Esophagus squamous epithelium (tissue), 5 donors: ENCODE measurements at places on chromosomes 3 and 15. TPM values are rescaled to one million over a fixed set of nuclear protein-coding genes. Genes with fewer than 3 reads are reported as not detected.

Gene TMEM212
- not detected for total RNA-seq

DNA sequence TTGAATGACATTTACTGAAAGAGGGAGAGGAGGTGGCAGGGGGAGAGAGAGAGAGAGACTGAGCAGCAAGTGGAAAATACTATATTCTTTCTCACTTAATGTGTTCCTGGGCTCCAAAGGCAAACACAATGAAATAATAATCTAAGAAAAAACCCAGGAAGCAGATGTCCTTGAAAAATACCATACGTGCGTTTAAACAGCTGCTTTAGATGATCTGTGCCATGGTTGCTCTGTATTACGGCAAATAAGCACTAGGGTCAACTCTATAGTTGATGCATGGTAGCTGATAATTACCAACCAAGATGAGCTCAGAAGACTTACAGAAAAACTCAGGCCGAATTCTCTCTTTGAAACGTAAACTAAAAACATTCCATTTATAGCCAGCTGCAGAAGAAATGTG lies 410.3 kb upstream of the TBL1XR1 start:
- no peak overlapping the region for H3K4me3 ChIP-seq
- H3K27ac ChIP-seq = no peak overlapping the region
- no peaks in the 10 kb centered on the region for H3K27me3 ChIP-seq
- DNase-seq = no peak

GRCh38 chr15:29765898-29766527 lies 56.3 kb downstream of the TJP1 start:
- H3K27me3 ChIP-seq = no peaks in the 10 kb centered on the region
- peaks cover 11% of the 10 kb centered on the region for H3K4me1 ChIP-seq
- DNase-seq = no peak
- H3K27ac ChIP-seq = no peak overlapping the region
- no peaks in the 10 kb centered on the region for H3K36me3 ChIP-seq
- no peak overlapping the region for H3K4me3 ChIP-seq

- peaks cover 4% of the 10 kb centered on the region for H3K4me1 ChIP-seq
- peak overlapping the region; percentile 40 for H3K27ac ChIP-seq
- no peak overlapping the region for H3K4me3 ChIP-seq
- no peak for DNase-seq
Observed at GRCh38 chr15:41337047-41337446, 4.4 kb downstream of the NUSAP1 start.

DNA sequence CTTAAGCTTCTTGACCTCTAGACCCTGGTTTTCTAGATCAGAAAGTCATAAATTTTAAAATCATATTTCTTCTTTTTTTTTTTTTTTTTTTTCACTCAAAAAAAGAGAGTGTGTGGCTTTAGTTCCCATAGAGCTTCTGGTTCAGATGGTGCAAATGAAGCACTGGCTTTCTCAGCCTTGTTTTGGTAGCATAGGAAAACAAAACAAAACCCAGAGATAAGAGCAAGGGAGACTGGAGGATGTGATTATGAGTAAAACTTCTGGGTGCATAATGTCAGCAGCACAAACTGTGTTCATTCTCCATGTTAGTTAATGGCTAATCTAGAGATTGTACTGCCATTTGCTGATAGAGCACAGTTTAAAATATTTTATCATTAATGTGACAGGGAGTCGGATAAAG lies 55.4 kb downstream of the RARB start:
- H3K4me3 ChIP-seq = no peak overlapping the region
- H3K27ac ChIP-seq = no peak overlapping the region
- no peak for DNase-seq
- H3K4me1 ChIP-seq = no peaks in the 10 kb centered on the region
- no peaks in the 10 kb centered on the region for H3K27me3 ChIP-seq

DNA sequence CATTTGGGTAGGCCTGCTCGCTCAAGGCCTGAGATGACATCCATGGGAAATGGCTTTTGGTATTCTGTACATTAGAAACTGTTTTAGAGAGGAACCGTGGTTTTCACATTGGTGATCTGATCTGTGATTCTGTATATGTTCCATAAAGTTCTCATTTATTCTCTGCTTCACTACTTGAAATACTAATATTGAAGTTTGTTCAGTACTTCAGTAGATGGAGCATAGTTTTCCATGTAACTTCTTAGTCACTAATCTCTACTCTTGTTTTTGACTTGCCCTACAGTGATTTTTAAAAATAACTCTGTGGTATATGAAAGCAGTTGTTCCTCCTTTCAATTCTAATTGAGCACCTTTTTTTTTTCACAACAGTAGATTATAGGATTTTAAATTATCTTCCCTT lies 66.5 kb downstream of the MBNL1 start:
- DNase-seq = no peak
- H3K36me3 ChIP-seq = no peaks in the 10 kb centered on the region
- peaks cover 52% of the 10 kb centered on the region for H3K4me1 ChIP-seq
- H3K4me3 ChIP-seq = no peak overlapping the region

DNA sequence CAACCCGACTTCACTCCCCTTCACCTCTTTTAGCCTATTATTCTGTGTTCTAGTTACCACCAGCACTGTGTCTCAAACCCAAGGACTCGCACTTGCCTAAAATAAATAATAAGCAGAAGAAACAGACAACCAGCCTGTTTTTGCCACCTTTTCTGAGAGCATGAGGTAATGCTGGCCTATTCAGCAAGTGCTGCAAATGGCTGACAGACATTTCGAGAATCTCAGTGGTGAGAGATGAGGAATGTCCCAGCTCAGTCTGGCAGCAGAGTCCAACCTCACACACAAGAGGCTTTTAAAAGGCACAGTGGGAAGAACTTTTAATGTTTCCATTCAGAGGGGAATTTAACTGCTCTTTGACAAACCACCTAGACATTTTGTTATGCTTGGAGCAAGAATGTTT lies 143.3 kb upstream of the GMNC start:
- no peaks in the 10 kb centered on the region for H3K4me1 ChIP-seq
- no peak overlapping the region for H3K4me3 ChIP-seq
- H3K27me3 ChIP-seq = no peaks in the 10 kb centered on the region
- no peak overlapping the region for H3K27ac ChIP-seq

Gene ECE2
- not detected for total RNA-seq

DNA sequence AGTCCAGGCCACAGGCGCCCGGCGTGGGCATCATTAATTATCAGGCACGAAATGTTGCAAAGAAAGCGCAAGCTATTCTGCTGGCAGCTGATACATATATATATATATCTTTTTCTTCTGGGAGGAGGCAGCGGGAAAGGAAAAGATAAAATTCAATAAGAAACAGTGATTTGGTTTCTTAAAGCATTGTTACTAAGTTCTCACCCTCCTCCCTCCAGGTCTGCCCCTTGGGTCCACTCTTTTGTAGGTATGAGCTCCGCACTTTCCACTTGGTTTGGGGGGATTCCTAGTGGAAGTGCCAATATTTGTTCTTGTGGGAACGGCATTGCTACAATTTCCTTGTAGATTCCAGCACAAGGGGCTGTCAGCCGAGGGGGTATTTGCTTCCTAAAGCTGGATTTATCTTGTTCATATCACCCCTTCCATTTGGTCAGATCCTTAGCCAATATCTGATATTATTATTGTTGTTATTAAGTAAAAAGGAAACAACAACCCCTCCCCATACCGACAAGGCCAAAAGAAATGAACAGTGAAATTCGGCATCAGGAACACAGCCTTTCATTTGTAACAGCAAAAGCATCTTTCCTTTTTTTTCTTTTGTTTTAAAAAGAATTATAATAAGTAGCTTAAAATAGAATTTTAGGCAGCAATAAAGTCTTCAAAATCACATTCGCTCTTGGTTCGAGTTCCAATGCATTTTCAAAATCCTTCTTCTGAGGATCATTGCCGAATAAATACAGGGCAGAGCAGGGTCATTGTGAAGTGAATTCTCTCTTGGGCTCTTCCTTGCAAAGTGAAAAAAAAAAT lies 15.6 kb downstream of the ZIC1 start:
- H3K36me3 ChIP-seq = no peaks in the 10 kb centered on the region
- peaks cover 84% of the 10 kb centered on the region for H3K27me3 ChIP-seq
- DNase-seq = no peak
- no peak overlapping the region for H3K27ac ChIP-seq
- no peak overlapping the region for H3K4me3 ChIP-seq
- H3K4me1 ChIP-seq = peaks cover 25% of the 10 kb centered on the region

GRCh38 chr3:171774521-171774920 lies 35.8 kb downstream of the PLD1 start:
- no peaks in the 10 kb centered on the region for H3K36me3 ChIP-seq
- peaks cover 9% of the 10 kb centered on the region for H3K4me1 ChIP-seq
- no peak for DNase-seq
- H3K4me3 ChIP-seq = no peak overlapping the region
- no peaks in the 10 kb centered on the region for H3K27me3 ChIP-seq

Gene TIPARP
- total RNA-seq = 28.0 TPM

- no peak overlapping the region for H3K27ac ChIP-seq
- no peaks in the 10 kb centered on the region for H3K27me3 ChIP-seq
- no peaks in the 10 kb centered on the region for H3K4me1 ChIP-seq
- no peak for DNase-seq
Observed at GRCh38 chr15:57085267-57085666, 166.8 kb downstream of the TCF12 start.

GRCh38 chr3:186239321-186239720 lies 122.7 kb downstream of the DGKG start:
- no peak overlapping the region for H3K27ac ChIP-seq
- H3K4me1 ChIP-seq = peaks cover 9% of the 10 kb centered on the region
- H3K36me3 ChIP-seq = no peaks in the 10 kb centered on the region
- no peaks in the 10 kb centered on the region for H3K27me3 ChIP-seq

DNA sequence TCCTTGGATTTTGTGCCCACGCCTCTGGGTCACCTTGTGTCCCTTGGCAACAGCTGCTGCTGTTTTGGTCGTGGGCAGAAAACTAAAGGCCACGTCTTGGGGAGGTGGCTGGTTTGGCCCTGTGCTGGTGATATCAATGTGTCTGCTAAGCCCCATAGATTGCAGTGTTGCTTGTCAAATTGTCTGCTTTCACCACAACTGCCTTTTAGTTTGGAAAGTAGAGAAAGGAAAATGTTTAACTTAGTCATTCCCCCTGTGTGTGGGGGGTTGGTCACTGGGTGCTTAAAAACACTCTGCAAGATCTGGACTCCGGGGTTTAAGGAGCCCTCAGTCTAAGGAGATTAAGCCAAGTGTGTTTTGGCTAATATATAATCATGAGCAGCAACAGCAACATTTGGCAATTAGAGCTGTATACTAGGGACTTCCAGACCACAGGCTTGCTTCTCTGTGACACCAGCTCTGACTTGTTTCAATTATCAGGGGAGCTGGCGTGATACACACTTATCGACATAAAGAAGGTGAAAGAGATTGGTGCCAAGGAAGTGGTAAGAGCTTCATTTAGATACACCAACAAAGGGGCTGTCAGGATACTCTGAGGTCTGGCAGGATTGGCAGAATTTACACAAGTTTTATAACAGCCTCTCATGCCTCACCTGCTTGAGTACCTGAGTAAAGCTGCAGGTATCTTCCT lies 3.5 kb downstream of the SMAD3 start:
- H3K36me3 ChIP-seq = no peaks in the 10 kb centered on the region
- no peak for DNase-seq

Gene THBS1
- total RNA-seq = 6.3 TPM

Gene CATSPER2
- 3.8 TPM for total RNA-seq

Gene FAM81A
- 2.8 TPM for total RNA-seq

DNA sequence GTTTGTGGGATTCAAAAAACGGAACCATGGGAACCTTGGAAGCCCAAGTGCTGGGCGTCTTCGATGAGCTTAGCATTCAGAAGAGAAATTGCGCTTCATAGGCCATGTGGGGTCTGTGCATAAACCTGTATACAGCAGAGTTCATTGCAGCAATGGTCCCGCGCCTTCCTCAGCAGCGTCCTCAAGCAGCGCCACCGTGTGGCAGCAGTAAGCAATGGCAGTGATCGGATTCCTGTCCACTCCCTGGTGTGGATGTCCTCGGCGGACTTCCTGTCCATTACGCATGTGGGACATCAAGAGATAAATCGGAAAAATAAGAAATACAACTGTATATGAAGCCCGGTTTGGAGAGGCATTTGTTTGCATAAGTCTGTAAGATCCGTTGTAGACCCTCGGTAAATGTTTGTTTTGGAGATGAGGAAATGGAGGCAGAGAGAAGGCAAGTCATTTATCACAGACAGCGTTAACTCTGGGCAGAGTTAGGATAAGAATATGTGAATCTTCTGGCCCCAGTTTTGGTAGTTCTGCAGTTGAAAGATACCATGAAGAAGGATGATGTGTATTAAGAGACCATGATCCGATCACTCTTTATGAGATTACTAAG lies 57.7 kb downstream of the CNTN4 start:
- H3K27me3 ChIP-seq = no peaks in the 10 kb centered on the region
- DNase-seq = no peak
- no peaks in the 10 kb centered on the region for H3K36me3 ChIP-seq

DNA sequence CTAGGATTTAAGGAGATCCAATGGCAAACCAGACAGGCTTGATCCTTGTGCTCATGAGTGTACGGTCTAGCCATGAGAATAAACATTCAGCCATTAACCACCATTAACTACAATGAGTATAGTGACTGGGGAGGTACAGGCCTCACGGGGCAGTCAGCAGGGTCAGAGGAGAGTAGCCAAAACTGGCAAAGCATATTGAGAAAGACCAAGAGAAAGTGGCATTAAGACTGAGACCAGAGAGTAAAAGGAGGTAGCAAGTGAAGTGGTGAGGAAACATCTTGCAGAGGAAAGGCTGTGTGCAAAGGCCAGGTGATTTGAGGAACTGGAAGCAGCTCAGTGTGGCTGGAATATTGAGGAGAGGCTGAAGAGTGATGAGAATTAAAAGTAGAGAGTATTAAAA lies 407.2 kb upstream of the LMCD1 start:
- H3K4me1 ChIP-seq = no peaks in the 10 kb centered on the region
- no peaks in the 10 kb centered on the region for H3K27me3 ChIP-seq
- no peaks in the 10 kb centered on the region for H3K36me3 ChIP-seq
- no peak overlapping the region for H3K4me3 ChIP-seq
- H3K27ac ChIP-seq = no peak overlapping the region

DNA sequence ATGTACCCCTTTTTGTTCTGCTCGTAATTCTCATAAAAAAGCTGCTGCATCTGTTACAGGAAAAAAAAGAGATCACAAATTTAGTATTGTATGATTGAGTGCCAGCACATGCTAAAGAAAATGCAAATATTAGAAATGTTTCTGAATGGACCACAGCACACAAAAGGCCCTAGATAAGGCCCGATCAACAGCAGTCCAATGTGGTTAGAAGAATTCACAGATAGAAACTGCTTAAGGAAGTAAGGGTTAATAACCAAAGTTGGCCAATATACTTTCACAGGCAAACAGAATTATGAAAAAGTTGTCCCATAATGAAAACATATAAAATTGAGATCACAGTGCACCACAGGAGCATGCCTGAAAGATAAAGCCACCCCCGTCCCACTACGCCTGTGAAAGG lies 72.9 kb downstream of the CHSY1 start:
- H3K27me3 ChIP-seq = no peaks in the 10 kb centered on the region
- peaks cover 17% of the 10 kb centered on the region for H3K36me3 ChIP-seq
- H3K27ac ChIP-seq = peak overlapping the region; percentile 73
- DNase-seq = no peak

DNA sequence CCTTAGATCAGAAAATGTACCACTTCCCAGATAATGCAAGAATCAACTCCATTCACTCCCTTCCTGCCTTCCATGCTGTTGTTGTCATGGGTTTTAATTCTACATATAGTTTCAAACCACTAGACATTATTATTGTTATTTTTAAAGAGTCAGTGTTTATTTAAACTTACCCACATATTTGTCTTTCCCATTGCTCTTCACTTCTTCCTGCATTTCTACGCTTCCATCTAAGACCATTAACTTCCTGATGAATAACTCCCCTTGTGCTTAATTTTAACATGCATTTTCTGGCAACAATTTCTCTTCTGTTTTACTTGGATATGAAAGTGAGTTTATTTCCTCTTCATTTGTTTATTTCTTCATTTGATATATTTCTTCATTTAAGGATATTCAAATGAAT lies 127.1 kb upstream of the FHIT start:
- no peaks in the 10 kb centered on the region for H3K27me3 ChIP-seq
- no peak overlapping the region for H3K27ac ChIP-seq
- no peaks in the 10 kb centered on the region for H3K36me3 ChIP-seq
- H3K4me3 ChIP-seq = no peak overlapping the region
- H3K4me1 ChIP-seq = no peaks in the 10 kb centered on the region
- no peak for DNase-seq

Gene IGSF11
- total RNA-seq = 8.8 TPM

Gene RPL14
- 443 TPM for total RNA-seq
